SW 1271 (cell line): ENCODE measurements at places on chromosomes 3 and 15.
A peak's percentile ranks its signal among the peaks of the same experiment; 100 is the strongest.

GRCh38 chr3:185837414-185837813, 12.6 kb upstream of the IGF2BP2 start:
- DNase-seq: no peak

DNA sequence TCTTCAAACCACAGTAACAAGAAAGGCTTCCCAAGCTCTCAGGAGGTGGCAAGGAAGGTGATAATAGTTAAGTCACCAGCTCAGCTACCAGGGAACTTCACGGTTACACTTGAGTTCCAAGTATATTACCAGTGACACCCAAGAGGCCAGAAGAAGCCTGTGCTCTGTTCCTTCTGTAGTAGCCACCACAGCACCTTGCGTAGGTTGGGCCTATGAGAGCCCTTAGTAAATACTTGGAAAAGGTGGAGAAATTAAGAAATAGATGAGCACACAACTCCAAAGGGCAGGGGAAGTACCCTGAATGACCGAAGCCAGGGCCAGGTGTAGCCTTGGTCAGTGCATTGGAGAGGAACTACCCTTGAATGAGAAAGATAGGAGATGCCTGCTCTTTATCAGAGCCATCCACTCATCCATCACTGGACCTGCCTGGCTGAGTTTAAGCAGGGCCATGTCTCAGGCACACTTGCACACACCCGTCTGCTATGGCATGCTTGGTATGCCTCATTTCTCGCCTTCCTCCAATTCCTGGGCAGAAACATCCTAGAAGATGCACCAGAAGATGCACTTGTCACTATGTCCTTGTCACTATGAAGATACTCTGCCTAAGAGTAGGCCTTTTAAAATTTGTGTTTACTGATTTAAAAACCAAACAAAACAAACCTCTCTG, 32.6 kb upstream of the NDUFB4 start:
- DNase-seq: no peak

GRCh38 chr3:148815316-148816110, 12.1 kb upstream of the CPB1 start:
- no peak for DNase-seq

DNA sequence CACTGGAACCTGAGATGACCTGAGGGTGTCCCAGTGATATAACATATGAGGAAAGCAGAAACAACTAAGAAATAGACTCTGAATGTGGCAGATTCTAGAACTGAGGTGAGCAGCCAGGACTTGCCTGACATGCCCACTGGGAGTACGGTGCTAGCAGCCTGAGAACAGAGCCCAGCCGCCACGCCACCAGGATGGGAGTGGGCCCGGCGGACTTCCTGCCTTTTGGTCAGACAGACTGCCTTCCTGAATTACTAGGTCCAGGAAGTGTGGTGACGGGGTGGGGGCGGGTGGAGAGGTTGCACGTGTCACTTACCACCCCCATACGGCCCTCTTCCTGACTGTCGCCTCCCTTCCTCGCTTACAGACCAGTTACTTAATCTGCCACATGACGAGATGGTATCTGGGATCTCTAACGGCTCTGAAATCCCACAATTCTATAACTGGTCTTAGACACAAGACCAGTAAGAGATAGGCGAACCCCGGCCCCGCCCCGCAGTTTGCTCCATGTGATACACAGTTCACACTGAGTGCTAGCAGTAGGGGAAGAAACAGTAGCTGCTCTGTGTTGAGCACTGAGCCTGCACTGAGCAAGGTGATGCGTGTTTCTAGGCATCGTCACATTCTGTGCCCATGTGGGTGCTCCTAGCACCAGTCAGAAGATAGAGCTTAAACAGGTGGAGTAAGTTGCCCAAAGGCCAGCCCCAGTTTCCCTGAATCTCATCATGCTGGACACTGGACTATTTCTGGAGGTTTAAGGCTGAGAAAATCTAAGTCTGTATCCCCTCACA, 95.7 kb downstream of the CPN2 start:
- DNase-seq: no peak

GRCh38 chr3:90076136-90076535, 968.7 kb downstream of the EPHA3 start:
- DNase-seq: no peak

GRCh38 chr3:173913974-173914421, 516.5 kb downstream of the NLGN1 start:
- DNase-seq: no peak

DNA sequence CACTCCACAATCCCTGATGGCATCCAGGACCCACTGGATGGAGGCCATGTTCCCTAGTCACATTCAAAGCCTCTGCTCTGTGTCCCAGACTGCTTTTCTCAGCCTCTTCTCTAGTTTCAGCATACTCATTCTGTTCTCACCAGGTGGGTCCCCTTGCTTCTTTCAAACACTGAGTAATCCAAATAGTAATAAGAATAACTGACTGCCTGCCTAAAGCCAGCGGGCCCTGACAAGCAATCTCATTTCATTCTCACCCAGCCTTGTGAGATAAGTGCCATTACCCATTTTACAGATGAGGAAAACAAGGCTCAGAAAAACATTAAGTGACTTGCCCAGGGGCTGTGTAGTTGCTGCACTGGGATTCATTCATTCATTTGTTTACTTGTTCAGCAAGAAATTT, 25.4 kb downstream of the MAPKAPK3 start:
- DNase-seq: no peak

- DNase-seq: no peak
Observed at GRCh38 chr3:112061152-112061551, 25.0 kb upstream of the C3orf52 start.

DNA sequence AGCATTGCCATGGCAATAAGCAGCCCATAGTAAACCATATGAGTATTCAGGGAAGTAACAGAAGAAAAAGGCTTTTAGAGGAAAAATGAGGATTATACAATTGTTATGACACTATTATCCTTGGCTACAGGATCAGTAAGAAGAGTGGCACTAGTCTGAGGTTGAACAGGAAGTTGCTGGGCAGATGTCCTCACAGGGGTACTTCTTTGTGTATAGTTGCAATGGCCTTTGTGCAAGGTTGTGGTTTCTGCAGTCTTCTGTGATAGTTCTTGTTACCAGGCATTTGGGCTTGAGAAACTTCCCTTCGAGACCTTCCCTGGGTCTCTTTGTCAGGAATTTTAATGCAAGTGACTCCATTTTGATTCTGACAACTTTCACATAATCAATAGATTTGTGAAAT, 100.6 kb upstream of the ATP11B start:
- DNase-seq: no peak

- no peak for DNase-seq
Observed at GRCh38 chr15:94066046-94066445, 165.3 kb upstream of the MCTP2 start.

- no peak for DNase-seq
Observed at GRCh38 chr3:101163554-101163953, 156.8 kb downstream of the IMPG2 start.

DNA sequence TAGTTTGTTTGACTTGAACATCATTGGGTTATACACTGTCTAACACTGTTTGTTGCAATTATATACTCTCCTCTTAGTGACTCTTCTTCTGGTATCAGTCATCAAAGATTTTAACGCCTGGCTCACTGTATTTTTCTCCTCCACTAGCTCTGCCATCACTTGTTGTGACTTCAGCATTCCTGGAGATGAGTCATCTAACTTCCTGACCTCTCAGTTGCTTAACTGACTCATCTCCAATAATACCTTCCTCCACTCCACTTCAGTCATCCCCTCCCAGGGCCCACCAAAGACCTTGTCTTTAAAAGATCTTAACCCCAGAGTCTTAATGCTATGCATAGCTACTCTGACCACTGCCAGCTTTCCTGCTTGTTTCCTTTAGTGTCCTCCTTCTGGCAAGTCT, 28.6 kb upstream of the CLSTN2 start:
- DNase-seq: peak; percentile 45

GRCh38 chr3:89447243-89447642, 339.8 kb downstream of the EPHA3 start:
- DNase-seq: no peak

DNA sequence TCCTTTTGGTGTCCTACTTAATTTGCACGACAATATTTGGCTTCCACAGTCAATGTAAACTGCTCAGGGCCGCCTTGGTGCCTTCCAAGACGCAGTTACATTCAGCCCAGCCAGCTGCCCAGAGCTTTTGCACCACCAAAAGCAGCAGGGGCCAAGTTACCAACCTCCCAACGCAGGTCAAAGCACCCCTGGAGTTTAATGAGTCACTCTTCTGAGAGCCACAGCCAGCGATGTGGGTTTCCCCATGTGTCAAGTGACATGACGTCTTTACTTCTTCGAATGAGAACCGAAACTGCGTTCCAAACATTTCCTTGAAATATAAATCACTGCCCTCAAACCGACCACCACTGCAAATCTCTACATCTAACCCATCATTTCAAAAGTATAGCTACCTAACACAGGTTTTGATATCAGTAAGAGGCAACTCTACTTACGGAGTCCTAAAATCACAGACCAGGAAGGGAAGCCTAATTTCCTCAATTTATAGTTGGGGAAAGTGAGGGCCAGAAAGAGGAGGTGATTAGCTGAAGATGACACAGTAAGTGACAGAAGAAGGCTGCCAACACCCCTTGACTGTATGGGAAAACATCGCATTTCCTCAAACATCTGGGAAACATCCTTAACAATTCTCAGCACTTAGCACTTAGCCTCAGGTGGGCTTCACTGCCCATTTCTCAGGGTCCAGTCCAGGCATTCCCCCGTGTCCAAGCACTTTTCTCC, 24.5 kb downstream of the MB21D2 start:
- DNase-seq: peak; percentile 66

DNA sequence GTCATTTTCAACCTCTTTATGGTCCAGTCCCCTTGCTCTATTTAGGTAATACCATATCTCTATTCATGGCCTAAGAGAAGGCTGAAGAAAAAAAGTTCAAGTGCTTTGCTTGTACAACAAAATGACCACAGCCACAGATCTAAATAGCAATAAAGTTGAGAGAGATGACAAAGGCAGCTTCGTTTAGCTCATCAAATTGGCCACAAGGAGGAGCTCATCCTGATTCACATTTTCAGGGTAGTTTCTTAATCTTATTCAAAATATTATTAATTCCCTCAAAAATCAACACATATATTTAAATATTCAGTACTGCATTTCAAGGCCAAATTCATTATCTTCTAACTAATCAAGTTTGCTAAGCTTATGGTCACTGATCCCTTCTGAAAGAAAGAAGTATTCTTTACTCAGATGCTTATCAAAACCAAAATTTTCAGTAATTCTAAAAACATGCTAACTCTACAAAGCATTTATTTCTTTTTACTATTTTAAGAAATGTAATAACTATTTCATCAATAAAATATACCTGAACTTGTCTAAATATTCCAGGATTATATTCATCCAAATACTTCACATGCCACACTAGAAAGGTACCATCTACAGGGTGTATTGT, 85.5 kb downstream of the DMXL2 start:
- peak; percentile 10 for DNase-seq

DNA sequence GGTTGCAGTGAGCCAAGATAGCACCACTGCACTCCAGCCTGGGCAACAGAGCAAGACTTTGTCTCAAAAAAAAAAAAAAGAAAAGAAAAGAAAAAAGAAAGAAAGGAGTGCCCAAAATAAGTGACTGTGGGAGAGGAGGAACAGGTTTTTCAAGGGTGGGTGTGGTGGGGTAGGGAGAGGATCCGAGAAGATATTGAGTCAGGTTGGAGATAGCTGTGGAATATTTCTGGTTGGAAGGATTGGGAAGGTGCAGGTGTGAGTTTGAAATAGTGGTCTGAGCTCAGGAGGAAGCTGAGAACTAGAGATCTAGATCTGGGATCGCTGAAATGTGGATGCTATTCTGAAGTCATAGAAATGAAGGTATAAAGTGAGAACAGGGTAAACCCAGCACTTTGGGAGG, 7.8 kb downstream of the SCAMP2 start:
- DNase-seq: no peak

- DNase-seq: no peak
Observed at GRCh38 chr3:67564973-67565372, 89.4 kb downstream of the SUCLG2 start.

DNA sequence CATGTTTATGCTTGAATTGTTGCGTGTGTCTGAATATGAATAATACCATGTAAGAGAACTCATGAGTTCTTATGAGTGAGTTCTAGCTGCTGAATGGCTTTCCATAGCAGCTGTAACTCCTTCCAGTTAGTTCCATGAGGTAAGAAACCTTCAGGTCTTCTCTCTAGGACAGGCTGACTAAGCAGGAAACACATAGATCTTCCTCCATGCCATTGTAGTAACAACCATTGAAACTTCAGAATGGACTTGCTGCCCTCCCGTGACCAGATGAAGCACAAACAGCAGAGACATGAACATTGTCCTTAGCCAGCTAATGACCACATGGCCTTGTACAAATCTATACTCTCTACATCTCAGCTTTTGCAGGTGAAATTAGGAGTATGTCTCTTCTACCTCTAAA, 200.0 kb downstream of the ZNF385D start:
- no peak for DNase-seq

GRCh38 chr3:127354761-127355160, 66.9 kb upstream of the PRR20G start:
- DNase-seq: no peak

DNA sequence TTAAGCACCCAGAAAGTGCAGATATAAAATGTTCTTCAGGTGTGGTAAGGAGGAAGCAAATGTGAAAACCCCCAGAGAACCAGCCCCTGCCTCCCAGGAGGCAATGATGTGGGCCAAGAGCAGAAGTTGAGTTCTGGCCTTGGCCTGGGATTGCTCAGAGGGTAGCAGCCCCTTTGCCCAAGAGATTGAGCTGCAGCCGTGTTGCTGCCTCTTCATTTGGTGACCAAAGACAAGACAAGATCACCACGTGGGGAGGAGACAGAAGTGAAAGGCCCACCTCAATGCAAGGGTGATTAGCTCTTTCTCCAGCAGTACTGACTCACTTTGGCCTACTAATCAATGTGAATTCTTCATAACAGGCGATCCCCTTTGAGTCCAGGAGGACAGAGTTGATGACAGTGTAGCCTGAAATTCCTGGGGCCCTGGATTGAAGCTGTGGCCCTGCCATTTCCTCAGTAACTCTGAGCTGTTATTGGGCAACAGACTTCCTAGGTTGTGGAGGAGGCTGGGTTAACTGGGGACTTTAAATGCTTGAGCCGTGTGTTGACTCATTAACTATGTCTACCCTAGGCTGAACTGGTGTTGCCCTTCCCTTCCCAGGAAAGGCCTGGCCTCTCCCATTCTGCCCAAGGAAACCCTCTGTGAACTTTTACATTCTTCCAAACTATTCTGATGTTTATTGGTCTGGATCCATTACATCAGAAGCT, 86.5 kb downstream of the ST6GAL1 start:
- no peak for DNase-seq

DNA sequence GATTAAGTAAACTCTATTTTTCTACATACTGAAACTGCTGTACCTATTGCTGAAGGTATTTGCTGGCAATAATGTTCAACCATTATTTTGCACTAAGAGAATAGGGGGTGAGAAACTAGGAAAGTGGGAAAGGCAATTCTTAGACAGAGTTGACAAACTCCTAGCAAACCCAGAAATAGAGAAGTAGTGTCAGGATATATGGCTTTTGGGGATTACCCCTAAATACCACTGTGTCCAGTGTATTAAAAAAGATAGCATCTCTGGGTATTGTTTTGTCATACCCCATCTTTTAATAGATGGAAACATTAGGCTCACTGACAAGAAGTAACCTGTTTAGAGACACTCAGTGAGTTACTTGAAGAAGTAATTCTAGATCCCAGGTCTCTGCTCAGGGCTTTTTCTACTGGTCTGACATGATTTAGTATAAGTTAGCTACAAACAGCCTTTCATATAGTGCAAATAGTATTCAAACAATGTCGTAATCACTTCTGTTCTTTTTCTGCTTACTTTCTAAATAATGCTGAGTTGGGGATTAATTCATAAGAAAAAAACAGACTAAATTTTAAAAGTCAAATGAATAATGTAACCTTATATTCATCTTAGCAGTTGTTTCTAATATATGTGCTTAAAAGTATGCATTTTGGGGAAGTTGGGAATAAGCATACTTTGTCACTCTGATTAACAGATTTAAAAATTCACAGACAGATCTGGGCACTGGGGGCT, 107.2 kb downstream of the IL1RAP start:
- no peak for DNase-seq
